ENCODE measurements at places on chromosomes 2 and 18.

- no peak for DNase-seq
Measured at GRCh38 chr18:54712758-54713157, 115.5 kb upstream of the RAB27B start.

- no peak for DNase-seq
Measured at GRCh38 chr2:209726311-209726710, 45.3 kb upstream of the UNC80 start.

GRCh38 chr18:13684546-13684945, 41.8 kb downstream of the FAM210A start:
- no peak for DNase-seq

DNA sequence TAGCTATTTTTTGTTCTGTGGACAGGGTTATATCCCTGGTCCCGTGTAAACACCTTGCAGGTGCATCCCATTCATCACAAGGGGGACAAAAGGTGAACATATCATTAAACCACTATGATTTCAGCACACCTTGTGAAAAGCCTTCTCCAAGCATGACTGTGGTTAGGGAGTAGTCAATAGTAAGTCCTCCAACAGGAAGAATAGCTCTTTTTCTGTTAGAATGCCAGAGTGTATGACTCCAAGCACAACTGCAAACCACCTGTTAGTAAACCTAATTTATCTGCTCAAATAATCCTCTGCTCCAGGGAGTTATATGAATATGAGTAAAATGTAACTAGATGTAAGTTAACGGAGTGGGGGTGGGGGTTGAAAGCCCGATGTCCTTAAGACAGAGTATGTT, 240.5 kb downstream of the AGPS start:
- no peak for DNase-seq

DNA sequence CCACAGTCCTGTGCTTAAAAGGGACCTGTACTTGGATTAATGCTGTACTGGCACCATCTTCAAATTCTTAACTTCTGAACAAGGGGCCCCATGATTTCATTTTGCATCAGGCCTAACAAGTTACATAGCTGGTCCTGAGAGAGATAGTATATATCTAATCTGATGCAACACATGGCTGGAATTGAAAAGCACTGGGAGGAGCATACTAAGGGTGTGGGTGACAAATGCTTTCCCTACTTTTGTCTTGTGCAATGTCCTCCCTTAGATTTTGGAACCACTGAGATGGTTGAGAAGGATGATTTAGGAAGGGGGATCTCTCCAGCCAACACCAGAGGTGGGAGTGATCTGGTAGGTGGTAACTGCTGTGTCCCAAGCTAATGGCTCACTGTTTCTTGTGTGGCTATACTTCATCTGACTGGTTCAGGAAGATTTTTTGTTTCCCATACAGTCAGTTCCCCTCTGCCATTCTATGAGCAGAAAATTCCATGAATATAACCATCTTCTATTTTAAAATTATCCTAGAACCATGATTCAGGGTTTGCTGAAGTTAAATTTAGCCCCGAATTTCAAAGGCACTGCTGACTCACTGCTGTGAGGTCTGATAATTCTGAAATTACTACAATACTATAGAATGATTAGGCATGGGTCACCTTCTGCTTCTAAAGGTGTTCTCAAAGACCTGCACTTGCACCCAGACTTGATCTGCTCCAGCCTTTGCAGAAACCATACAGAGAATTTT, 108.3 kb upstream of the NCKAP5 start:
- DNase-seq: no peak

GRCh38 chr2:65456064-65456463, 23.7 kb upstream of the SPRED2 start:
- no peak for DNase-seq

DNA sequence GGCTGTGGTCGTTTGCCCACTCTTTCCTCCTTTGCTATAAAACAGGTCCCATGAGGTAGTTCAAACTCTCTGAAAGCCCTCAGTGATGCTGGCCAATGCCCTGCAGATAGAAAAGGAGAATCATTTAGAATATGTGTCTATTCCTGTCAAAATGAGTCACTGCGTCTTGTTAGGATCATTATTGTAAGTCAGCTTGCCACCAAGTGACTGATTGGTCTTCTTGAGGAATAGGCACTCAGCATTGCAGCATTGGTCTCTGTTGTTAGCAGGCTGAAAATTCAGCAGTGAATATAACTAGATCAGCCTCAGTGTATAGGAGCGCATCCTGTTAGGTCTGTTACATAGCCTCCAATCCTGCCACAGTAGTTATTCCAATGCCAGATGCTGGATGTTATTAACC, 28.9 kb downstream of the PRKRA start:
- no peak for DNase-seq

DNA sequence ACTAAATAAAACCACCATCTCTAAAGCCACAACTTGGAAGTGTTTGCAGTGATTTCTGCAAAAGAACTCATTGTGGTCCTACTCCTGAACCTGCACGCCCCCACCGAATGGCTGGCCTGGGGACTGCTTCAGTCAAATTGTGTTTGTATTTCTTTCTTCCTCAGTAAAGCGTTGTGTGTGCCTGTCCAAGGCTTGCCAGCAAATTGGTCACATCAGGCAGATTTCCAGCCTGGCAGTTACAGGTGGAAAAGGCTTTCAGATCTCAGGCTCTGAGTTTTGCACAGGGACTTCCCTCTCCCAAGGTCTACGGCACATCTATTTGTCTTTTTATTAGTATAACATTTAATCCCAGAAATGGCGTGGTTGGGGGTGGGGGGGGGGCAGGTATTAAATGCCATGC, 54.0 kb upstream of the NOSTRIN start:
- no peak for DNase-seq

DNA sequence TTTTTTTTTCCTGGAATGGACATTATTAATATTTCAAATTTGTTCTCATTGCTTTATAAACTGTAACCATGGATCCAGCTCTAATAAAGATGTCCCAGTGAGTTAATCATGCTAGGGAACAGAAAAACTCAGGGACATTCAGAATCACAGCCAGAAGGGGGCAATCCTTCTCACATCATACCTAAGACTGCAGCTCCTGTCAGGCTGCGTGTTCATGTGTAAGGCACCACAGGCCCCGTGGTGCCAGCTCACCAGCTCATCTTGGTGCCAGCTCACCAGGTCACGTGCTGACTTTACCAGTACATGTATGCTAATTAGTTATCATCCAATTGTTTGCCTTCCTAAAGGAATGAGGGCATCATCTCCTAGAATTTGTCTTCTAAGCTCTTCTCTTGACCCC, 84.7 kb upstream of the NEDD4L start:
- no peak for DNase-seq

DNA sequence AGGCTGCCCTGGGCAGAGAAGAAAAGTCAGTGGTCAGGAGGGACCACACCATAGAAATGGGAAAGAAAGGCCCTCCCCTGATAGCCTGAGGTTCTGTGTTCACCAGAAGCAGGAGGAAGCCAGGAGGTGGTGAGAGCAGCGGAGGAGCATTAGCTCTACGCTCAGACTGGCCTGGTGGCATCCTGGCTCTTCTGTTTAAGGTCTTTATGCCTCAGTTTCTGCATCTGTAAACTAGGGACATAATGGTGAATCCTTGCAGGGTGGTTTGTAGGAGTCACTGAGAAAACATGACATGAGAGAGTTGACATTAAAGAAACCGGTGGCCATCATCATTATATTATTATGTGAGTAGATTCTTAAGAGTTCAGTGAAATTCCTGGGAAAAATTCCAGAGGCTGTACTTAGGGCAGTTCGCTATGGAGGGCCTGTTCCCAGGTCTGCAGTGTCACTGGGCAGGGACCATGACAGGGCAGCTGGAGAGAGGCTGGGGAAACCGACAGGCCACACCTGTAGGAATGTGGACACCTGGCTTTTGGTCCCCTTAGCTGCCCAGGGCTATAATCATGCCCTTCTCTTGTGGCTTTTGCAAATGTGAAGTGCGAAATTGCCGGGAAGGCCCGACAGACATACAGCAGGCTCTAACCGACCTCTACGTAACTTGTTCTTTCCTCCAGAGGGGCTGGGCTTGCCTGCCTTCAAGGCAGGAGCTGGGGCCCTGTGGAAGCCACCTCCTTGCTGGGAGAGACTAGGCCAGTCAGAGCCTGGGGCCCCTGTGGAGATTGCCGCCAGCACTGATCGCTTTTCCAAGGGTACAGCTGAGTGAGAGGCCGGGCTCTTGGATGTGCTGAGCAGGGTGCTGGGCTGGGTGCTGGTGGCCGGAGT, 31.0 kb downstream of the GLI2 start:
- DNase-seq: no peak

GRCh38 chr2:118549503-118549902, 297.9 kb downstream of the EN1 start:
- no peak for DNase-seq

DNA sequence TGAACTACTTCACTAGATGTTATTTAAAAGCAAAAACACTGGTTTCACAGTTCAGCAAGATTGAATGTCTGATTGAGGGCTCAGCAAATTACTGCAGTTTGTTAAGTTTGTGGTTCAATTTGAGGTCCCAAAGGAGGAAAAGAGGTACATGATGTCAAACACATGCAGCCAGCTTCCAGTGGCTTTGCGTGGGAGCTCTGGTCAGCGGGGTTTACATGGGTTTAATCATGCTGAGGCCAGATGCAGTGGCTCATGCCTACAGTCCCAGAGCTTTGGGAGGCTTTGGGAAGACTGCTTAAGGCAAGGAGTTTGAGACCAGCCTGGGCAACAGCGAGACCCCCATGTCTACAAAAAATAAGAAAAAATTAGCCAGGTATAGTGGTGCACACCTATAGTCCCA, 111.5 kb downstream of the MAPK4 start:
- no peak for DNase-seq

DNA sequence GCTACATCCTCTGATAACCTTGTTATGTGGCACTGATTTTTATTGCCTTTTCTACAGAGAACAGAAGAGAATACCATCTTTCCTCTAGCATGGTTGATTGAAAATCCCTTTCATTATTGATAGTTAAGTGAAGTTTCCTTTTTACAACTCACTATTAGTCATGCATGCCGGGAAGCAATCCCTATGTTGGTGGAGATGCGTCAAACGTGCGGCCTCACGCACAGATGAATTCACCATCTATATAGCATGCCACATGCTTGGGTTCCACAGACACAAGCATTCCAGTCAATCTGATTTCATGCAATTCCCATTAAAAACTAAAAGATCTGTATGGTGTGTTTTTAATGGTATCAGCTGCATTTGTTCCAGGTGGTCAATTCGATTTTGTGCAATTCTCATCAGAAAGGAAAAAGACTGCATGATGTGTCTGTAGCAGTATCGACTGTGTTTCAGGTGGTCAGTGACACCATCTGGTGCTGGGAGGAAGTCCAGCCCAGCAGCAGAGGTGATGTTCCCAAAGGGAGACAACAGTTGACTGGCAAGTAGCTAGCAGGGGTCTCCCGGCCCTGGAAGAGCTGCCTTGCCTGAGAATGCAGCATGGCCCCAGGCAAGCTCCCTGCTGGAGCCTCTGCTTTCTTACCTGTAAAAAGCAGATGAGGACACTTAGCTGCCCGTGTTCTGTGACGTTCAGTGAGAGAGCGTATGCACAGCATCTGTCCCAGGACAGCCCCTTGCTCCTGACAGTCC, 151.3 kb upstream of the NCK2 start:
- no peak for DNase-seq

- DNase-seq: no peak
Measured at GRCh38 chr2:179377296-179377695, 112.7 kb upstream of the SESTD1 start.

DNA sequence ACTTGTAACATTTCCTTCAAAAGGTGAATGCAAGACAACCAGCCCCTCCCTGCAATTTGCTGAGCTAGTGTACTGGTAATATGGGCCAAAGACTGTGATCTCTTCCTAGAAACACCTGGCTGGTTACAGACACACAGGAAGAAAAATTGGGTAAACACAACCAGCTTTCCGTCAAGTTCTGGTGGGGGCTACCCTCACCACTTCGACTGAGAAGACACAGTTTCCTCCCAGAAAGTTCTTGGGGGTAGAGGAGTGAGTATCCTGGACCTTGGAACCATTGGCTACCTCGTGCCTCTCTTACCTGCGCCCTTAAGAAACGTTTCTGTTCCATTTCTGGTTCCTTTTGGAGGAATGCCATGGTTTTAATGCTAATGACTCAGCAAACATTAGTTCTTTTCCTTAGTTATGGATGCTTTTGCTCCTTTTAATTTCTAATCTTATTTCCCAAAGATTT, 120.9 kb upstream of the DLX2 start:
- DNase-seq: no peak

GRCh38 chr2:116819355-116819754, 995.1 kb upstream of the DDX18 start:
- no peak for DNase-seq

DNA sequence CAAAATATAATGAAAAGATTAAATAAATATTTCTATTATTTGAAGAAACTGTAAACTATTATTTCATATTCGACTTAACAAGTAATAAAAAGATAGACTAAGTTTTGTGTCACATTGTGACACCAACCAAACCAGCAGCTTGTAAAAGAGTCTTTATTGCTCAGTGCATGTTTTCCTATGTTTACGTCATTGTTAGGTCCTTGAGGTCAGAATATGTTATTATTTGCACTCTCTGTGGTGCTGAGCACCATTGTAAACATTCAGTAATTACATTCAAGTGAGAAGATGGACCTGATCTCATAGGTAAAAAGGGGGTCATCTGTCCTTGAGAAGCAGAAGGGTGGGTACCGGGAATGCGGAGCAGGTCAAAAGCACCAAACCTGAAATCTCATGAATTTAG, 1999.1 kb upstream of the CELF4 start:
- DNase-seq: no peak

DNA sequence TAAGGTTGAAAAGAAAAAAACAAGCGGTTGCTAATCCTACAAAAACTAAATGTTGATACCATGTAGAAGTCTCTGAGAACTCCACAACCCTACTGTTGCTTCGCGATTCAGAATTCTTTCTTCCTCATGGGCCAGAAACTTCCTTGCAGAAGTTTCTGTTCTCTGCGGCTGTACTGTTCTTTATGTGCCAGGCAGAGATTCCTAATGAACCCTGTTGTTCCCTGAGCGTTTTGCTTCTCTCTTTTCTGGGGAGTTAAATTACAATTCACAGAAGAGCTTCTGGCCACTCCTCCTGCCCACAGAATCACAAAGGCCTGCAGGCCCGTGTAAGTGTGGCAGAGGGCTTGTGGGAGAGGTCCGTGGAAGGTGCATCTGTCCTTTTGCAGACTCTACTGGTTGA, 1.8 kb upstream of the THNSL2 start:
- DNase-seq: no peak

DNA sequence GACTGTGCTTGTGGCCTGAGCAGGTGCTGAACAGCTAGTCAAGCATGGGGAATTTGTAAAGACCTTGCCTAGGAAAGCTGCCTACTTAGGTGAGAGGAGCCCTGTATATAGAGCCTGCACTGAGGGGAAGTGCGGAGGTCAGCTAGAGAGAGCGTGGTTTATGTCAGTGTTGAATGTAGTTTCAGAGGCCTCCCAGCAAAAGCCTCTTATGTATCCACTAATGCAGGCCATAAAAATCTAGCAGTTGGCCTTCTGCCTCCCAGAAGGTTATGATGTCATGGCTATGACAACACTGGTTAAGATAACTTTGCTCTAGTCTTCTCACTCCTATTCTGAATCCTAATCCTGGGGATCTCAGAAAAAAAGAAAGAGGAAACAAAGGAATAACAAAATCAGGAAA, 88.9 kb downstream of the ASXL3 start:
- DNase-seq: no peak

All from amygdala (tissue), 56 donors.